ENCODE measurements at places on chromosomes 7 and 10.

DNA sequence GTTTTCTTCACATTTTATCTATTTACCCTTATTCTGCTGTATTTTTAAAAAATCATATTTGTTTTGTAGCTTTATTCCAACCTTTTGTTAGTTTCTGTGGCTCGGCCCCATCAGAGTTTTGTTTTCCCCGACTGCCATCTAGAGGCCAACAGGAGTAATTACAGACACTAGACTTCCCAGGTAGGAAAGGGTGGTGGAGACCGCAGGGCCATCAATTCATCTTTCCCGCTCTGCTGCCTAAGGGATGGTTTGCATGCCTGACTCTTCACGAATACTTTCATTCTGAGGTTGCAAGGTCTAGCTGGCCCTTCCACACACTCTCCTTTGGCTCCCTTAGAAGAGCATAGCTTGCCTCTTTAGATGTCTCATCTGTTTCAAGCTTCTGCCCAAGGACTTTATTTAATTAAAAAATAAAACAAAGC, 38.3 kb downstream of the LYZL2 start:
- DNase-seq: peak; percentile 22

GRCh38 chr7:95525503-95525902, 39.8 kb downstream of the ASB4 start:
- DNase-seq: no peak

DNA sequence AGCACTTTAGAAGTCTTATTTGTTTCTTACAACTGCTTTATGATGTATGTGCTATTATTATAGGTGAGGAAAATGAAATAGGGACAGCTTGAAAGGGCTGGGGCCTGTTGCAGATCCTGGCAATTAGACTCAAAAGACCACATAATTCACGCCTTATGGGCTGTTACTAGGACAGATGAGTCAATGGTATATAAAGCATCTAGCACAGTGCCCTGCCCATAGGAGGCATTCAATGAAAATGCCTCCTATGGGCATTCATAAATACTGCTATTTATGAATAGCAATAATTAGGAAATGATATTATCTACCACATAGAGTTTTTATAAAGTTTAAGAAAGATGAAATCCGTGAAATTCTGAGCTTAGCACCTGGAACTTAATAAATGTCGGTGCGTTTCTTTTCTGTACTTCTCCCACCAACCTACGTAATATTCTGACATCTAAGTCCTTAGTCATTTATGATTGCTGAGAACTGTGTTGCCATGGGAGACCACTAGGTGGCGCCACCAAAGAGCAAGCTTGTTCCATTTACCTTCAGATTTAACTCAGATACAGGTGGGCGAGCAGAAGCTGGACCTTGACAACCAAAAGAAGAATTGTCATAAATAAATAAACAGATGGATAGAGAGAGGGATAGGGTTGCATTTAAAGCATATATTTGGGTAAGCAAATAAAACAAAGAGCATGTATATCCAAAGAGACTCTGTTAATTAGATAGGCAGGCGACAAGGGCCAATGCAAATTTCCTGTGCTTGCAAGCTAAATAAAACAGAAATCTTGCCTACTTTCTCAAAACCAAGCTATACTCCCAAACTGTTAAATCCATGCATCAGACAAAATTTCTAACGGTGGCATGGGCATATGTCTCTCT, 699.9 kb downstream of the INHBA start:
- DNase-seq: peak; percentile 57

- no peak for DNase-seq
These were observed 12.6 kb upstream of the LAMB4 start for GRCh38 chr7:108142675-108143259.

DNA sequence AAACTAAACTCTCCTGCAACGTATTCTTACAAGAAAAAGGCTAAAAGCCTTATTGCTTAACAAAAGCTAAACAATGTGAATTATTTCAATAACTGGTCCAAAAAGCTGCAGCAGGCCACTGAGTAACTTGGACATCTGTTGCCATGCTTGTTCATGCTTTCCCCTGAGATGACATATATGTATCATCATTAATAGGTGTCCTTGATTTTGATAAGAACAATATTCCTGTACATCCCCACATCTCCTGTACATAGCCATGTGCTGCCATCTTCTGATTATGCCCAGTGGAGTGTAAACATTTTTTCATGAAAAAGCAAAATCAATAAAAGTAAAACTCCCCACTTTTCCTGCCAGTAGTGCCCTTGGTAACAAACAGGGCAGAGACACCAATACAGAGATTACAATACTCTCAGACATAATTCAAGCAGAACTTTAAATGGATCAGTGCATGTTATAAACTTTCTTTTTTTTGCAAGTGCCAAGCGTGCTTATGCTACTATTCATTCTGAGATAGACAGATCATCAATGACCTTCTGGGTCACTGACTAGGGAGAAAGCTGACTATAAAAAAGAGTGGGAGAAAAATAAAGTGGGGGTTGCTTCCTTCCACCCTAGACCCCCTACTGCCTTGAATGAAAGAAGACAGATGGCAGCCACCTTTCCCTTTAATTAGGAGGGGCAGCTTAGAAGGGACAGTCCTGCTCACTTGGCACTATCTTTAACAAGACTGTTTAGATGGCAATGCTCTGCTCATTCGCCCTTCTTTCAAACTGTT, 205.5 kb upstream of the KLF14 start:
- DNase-seq: peak; percentile 25

Measured in NCI-H524 (cell line).